ENCODE measurements at places on chromosomes 11 and 22. TPM values are rescaled to one million over a fixed set of nuclear protein-coding genes. Genes with fewer than 3 reads are reported as not detected.

PTGDR2 gene
- total RNA-seq: not detected

NCAPD3 gene
- 51.3 TPM for total RNA-seq

- DNase-seq: no peak
These were observed 26.4 kb downstream of the IZUMO1R start for GRCh38 chr11:94330789-94331188.

GRCh38 chr11:115678942-115679341 lies 174.7 kb upstream of the CADM1 start:
- peak; percentile 24 for DNase-seq

APOL6 gene
- 4.6 TPM for total RNA-seq

C2CD3 gene
- total RNA-seq: 11.9 TPM

DNA sequence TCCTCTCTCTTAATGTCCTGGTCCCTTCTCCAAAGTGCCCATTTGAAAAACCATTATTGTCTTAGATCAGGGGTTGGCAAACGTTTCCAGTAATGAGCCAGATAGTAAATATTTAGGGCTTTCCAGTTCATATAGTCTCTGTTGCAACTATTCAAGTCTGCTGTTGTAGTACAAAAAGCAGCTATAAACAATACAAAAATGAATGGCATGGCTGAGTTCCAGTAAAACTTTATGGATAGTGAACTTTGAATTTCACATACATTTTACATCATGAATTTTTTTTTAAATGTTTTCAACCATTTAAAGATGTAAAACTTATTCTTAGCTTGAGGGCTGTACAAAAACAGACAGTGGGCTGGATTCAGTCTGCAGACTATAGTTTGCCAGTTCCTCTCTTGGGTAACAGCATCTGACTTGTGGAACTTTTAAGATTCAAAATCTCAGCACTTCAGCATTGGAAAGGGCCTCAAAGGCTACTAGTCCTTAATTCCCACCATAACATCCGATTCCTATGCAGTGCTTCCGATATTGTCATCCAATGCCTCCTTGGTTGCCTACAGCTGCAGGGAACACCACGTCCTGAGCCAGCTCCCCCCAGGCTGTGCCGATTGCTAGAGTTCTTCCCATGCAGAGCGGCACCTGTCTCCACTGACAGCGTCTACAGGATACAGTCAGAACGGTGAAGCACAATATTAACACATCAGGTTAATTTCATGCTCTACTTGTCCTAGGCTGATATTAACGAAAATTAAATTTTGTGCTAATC lies 65.6 kb upstream of the E2F8 start:
- DNase-seq: no peak

CD3E gene
- total RNA-seq: 0.42 TPM

TSPAN32 gene
- 0.30 TPM for total RNA-seq

MS4A4A gene
- not detected for total RNA-seq

- DNase-seq: no peak
These were observed 6.3 kb upstream of the NDUFV1 start for GRCh38 chr11:67600324-67601029.

GRCh38 chr11:61926235-61926634 lies 8.9 kb upstream of the RAB3IL1 start:
- DNase-seq: no peak

PATE2 gene
- total RNA-seq: not detected

DNA sequence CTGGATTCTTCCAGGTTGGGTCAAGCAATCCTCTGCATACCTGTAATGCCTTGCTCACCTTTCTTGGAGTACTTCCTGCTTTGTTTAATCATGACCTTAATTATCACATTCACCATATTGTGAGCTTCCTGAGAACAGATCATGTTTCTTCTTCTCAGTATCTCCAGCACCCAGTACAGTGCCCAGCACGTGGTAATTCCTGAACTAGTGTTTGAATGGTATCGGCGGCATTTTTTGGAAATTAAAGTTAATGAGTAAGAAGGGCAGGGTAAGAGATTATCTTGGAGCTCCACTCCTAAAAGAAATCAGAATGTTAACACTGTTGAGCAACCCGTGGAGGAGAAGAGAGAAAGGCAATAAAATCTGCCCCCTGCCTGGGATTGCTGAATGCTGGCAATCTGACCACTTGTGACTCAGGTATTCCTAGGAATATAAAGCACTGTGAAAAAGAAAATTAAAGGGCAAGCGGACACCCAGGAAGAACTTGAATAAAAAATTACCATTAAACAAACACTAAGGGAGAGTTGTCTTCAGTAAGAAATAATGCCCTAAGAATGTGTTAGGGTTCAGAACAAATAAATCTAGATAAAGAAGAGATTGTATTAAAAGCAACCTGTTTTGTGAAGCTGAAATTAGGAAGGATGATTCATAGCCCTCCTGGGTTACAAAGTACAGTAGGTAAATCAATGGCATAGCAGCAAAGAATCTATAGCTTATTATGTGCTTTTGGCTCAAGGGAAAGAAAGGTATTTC lies 92.9 kb downstream of the PDHX start:
- DNase-seq: peak; percentile 88

GRCh38 chr11:110774138-110775014 lies 62.1 kb upstream of the ARHGAP20 start:
- DNase-seq: no peak

GRCh38 chr11:102112509-102112821 lies 2.2 kb downstream of the YAP1 start:
- no peak for DNase-seq

DNA sequence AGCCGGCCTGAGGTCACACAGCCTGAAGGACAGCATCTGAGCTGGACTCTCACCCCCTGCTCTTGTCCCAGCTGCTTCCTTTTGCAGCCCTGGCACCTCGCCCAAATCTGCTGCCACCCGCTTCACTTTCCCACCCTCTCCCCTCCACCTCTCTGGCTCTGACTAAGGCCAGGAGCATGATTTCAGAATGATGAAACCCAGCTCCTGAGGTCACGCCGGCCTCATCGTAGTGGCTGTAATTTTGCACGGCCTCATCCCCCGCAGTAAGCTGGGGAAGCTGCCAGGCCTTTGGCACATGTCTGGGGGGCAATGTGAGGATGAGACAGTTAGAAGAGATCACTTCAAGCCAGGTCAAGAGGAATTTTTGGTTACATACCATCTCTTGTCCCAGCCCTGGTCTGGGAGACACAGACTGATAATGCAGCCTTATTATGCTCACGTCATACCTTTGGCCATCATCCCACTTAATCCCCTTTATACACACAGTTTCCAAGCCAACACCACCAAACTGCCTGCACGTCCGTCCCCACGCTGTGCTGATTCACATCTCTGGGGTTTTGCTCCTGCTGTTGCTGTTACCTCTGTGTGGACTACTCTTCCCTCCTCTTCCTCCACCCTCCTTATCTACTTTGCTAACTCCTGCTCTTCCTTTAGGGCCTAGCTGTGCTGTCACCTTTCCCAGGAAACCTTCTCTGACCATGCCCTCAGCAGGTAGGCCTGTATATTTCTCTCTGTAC lies 58.1 kb downstream of the CHRDL2 start:
- peak; percentile 98 for DNase-seq

CCDC81 gene
- not detected for total RNA-seq

ANO5 gene
- total RNA-seq: 0.06 TPM

DNA sequence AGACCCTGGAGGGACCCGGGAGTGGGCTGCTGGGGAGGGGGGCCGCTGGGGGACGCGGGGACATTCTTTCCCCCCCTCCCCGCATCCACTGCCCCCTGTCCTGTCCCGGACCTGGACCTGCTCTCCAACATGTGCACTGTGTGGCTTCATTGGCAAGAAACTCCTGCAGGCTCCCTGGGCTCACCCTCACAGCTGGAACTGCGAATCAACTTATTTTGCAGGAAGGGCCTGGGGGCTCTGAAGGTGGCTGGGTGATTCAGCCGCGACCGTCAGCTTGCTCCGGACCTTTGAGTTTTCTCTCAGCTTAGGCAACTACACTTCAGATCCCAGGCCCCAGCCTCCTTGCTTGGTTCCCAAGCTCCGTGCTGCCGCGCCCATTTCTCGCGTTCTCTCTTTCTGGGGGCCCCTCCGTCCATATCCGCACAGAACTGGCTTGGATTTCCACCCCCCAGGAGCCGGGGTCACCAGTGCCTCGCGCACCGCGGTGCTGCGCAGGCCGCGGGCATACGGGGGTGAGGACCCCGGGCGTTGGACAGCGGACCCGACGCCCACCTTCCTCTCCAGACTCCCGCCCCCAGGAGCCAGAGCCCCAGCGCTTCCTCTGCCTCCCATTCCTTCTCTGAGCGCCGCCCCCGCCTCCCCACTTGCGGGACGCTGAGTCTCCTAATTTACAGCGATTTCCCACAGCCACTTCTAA lies 471 bp upstream of the AHNAK start:
- DNase-seq: peak; percentile 69

DNA sequence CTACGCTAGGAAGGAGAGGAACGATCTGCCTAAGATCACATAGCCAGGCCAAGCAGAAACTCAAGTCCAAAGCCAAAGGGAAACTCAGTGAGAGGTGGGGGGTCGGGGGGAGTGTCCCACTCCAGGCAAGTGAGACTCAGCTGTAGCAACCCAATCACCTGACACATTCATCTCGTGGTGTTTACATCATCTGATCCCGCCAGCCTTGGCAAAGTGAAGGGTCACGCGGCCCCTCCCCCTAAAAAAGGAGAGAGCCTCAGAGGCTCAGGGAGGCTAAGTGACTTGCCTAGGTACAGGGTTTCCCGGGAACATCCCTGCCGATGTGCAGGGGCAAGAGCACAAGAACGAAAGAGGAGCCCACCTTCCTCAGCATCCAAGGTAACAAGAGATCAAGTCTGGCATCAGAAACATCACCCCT lies 21.5 kb downstream of the MYH9 start:
- DNase-seq: peak; percentile 58

Data from HT1080 (cell line).